ENCODE measurements at places on chromosomes 6 and 20.

GRCh38 chr6:20827798-20828197, 293.5 kb downstream of the CDKAL1 start:
- DNase-seq = no peak

- DNase-seq = no peak
Measured at GRCh38 chr6:106098383-106099234, 12.5 kb downstream of the PRDM1 start.

- no peak for DNase-seq
Measured at GRCh38 chr6:137219664-137220252, 573 bp upstream of the IFNGR1 start.

DNA sequence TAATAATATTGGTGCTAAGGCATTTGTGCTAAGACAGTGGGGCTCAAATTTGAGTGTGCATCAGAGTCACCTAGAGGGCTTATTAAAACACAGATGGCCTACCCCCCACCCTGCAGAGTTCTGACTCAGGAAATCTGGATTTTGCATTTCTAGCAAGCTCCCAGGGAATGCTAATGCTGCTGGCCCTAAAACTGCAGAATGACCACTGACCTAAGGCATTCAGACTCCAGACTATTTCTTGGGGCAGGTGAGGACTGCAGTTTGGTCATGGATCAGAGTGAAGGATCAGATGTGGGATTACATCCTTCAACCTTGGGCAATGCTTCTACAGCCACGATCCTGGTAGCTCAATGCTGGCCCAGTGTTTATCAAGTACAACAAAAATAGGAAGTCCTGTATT, 610.1 kb upstream of the FLRT3 start:
- DNase-seq = no peak

DNA sequence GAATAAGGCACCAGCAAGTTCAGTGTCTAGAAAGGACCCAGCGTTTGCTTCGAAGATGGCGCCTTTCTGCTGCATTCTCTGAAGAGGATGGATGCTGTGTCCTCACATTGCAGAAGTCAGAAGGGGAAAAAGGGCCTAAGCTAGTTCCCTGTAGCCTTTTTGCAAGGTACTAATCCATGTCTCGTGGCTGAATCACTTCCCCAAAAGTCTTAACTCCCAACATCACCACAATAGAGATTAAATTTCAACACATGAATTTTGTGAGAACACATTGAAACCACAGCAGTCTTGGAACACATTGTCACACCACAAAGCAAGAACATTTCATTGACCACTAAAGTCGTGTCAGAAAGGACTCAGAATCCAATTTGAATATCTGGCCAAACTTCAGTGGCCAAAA, 42.1 kb downstream of the KLHL31 start:
- DNase-seq = no peak

DNA sequence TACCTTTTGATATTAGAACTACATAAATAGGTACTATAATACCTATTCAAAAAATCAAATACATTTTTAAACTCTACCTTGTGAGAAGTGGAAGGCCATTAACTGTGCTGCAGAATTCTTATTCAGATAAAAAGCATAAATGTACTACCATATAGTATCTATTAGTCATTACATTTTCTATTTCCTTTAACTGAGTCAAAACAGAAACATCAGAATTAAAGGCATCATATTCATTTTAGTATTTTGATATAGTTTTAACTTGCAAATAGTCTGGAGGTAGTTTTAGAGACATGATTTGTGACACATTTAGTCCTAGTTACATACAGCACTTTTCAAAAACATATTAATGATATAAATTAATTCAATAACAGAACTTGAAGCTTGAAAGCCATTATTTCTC, 39.9 kb upstream of the TAB2 start:
- no peak for DNase-seq

Measured in globus pallidus (tissue), 1 donor.